Memory B cell (primary cell): ENCODE measurements at places on chromosomes 1 and 21.

- H3K4me1 ChIP-seq: peaks cover 2% of the 10 kb centered on the region
- H3K27ac ChIP-seq: no peak overlapping the region
- no peaks in the 10 kb centered on the region for H3K36me3 ChIP-seq
- no peak for DNase-seq
Observed at GRCh38 chr1:236128646-236129178, 13.6 kb upstream of the GPR137B start.

GRCh38 chr1:9909234-9910046, 629 bp downstream of the CTNNBIP1 start:
- H3K27ac ChIP-seq: peak overlapping the region; percentile 80
- H3K4me3 ChIP-seq: peak overlapping the region; percentile 94
- peaks cover 2% of the 10 kb centered on the region for H3K36me3 ChIP-seq
- H3K27me3 ChIP-seq: no peaks in the 10 kb centered on the region
- no peak for DNase-seq
- peaks cover 27% of the 10 kb centered on the region for H3K4me1 ChIP-seq

DNA sequence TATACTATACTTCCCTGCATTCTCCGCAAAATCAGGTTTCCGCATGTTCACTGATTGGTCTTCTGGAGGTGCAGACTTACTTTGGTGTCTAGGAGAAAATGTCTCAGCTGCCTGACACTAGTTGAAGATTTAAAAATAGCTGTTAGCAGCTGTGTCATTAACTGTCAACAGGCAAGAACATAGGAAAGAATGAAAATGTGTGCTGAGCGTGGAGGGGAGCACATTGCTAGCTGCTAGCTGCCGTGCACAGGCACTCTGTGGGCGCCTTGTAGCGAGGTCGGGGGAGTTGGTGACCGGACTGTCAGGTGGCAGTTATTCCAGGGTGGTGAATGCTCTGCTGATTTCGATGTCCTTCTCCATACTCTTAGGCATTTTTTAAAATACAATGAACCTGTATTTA, 5.2 kb downstream of the FAAH start:
- DNase-seq: no peak
- peaks cover 17% of the 10 kb centered on the region for H3K27me3 ChIP-seq
- H3K27ac ChIP-seq: no peak overlapping the region
- no peak overlapping the region for H3K4me3 ChIP-seq
- peaks cover 9% of the 10 kb centered on the region for H3K4me1 ChIP-seq

DNA sequence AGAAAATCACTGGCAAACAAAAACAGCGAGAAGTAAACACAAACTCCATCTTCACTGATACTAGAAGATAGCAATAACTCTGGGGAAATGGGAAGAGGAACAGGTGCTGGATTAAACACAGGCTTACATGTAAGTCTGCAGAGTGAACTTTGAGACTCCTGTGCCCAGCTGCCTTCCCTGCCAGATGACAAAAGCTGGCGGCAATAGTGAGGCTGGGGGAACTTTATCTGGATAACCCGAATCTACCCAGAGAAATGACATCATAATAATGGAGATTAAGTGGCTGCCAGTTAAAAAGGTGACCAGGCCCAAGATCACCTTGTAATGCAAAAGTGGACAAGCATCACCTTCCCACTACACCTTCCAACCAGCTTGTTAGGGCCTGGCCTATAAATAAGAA, 184.5 kb downstream of the CHRM3 start:
- H3K4me3 ChIP-seq: no peak overlapping the region
- H3K36me3 ChIP-seq: no peaks in the 10 kb centered on the region
- no peaks in the 10 kb centered on the region for H3K27me3 ChIP-seq
- no peaks in the 10 kb centered on the region for H3K4me1 ChIP-seq
- H3K27ac ChIP-seq: no peak overlapping the region

DNA sequence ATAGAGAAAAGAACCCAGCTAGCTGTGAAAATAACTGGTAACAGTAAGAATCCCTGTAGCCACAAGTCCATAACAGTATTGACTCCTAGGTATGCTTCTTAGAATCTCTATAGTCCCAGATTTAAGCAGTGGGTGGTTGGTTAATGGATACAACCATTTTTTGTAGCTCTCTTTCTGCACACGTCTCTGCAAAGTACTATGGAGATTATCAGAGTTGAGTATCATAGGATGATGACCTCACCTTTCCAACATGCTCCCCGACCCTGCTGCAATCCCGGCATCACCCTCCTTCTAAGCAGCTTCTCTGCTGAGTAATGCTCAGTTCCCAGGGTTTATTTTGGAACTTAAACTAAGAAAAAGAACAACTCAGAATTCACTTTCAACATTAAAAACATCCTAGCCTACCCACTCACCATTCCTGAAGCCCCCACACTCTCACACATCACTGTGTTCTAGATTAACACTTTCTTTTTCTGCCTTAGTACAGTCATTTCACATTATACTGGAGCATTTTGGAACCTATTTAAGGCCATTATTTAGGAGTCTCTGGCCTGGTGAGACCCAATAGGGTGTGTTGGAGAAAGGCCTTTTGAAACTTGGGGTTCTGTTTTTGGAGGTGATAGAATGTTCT, 2.7 kb downstream of the MLLT11 start:
- no peak for DNase-seq
- H3K27ac ChIP-seq: no peak overlapping the region
- H3K4me1 ChIP-seq: peaks cover 17% of the 10 kb centered on the region
- no peaks in the 10 kb centered on the region for H3K27me3 ChIP-seq

DNA sequence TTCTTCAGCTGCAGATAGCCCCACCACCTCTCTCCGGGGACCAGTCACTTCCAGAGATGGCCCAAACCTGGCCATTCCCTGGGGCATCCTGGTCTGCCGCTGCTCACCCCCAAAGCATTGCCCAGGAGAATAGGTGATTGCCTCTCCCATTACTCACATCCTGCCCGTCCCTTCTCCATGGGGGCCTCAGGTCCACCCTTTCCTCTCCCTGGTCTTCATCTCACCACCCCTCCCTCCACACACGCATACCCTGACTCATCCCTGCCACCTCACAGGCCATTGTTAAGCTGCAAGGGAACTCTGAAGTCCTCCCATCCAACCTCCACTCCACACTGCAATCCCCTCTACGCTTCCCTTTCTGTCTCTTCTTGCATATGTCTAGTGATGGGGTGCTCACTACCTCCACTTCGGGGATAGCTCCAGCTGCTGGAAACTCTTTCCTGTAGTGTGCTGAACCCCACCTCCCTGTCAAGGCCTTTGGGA, at the start of gene PLEKHG5:
PLEKHG5 (minus strand) TSS at position 188 of the 483 bp plus-strand sequence. CDS start 14,096 bp downstream, outside the sequence.
- H3K4me1 ChIP-seq: peaks cover 14% of the 10 kb centered on the region
- no peaks in the 10 kb centered on the region for H3K36me3 ChIP-seq
- DNase-seq: no peak
- no peak within 1 kb of the TSS for H3K27ac ChIP-seq
- H3K27me3 ChIP-seq: peaks cover 11% of the 10 kb centered on the region

GRCh38 chr1:147341246-147341645, 98.8 kb downstream of the CHD1L start:
- peaks cover 4% of the 10 kb centered on the region for H3K36me3 ChIP-seq
- peaks cover 24% of the 10 kb centered on the region for H3K27me3 ChIP-seq
- no peak overlapping the region for H3K4me3 ChIP-seq
- DNase-seq: no peak
- no peaks in the 10 kb centered on the region for H3K4me1 ChIP-seq
- no peak overlapping the region for H3K27ac ChIP-seq

DNA sequence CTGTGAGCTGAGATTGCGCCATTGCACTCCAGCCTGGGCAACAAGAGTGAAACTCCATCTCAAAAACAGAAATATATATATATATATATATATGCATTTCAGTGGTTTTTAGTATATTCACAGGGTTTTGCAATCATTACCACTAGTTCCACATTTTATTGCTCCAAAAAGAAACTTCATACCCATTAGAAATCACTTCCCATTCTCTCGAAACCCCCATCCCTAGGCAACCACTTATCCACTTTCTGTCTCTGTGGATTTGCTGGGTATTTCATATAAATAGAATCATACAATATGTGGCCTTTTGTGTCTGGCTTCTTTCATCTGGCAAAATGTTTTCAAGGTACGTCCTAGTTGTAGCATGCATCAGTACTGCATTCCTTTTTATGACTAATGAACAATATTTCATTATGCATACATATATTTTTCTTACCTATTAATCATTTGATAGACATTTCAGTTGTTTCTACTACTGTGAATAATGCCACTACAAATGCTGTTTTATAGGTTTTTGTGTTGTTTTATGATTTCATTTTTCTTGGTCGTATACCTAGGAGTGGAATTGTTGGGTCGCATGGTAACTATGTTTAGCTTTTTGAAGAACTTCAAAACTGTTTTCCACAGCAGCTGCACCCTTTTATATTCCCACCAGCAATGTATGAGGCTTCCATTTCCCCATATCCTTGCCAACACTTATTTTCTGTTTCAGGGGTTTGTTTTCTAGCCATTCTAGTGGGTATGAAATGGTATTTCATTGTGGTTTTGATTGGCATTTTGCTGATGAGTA, 95.9 kb downstream of the PHTF1 start:
- H3K36me3 ChIP-seq: no peaks in the 10 kb centered on the region
- no peaks in the 10 kb centered on the region for H3K4me1 ChIP-seq
- no peak overlapping the region for H3K4me3 ChIP-seq
- H3K27ac ChIP-seq: no peak overlapping the region

DNA sequence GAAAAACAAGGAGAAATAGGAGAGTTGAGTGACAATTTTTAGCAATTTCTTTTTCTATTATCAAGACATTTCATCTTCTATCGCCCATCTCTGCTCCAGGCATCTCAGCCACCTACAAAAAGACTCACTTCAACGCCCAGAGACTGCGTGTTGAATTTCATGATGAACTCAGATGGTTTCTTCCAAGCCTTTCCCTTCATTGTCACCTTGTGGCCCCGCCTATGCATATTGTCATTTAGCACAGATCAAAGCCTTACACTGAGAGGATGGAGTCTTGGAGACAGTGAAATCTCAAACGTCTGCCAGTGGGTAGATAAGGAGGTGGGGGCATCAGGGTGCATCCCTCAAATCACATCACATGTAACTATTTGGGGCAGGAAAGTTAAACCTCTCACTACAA, 319.4 kb downstream of the SIPA1L2 start:
- H3K4me3 ChIP-seq: no peak overlapping the region
- H3K27me3 ChIP-seq: peaks cover 4% of the 10 kb centered on the region
- H3K4me1 ChIP-seq: no peaks in the 10 kb centered on the region
- no peaks in the 10 kb centered on the region for H3K36me3 ChIP-seq
- no peak overlapping the region for H3K27ac ChIP-seq

DNA sequence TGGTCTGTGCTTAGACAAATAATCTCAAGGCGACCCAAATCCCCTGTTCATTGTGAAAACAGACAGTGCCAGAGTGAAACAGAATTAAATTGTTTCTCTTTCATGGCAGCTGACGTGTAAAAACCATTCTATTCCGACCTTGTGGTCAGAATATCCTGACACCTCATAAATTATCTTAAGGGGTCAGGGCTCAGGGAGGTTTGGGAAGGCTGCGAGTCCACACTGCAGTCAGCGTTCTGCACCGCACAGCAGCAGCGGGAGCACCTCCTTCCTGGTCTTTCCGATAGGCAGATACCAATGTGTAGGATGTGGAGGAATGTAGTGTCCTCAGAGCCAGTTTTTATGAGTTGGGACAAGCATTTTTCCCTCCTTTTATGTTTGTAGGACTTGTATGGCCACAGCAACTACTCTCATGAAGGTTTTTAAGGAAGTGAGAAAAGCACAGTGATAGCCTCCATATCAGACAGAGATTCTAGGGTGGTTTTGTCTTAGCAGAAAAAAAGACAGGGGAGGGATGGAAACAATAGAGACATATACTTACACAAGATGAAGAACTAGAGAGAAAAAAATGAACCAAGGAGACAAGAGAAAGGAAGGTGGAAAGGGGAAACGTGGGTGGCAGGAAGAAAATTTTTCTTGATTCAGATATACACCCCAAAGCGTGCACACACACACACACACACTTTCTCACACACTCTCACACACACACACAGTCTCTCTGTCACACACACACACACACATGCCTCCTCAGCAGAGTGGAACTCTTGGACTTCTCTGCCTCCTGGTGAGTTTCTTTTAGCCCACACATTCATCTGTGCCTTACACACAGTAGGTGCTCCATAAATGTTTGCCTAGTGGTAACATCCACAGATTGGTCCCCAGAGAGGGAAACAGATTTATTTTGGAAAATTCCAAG, 68.6 kb downstream of the NTMT2 start:
- no peak overlapping the region for H3K4me3 ChIP-seq
- H3K27ac ChIP-seq: no peak overlapping the region
- no peaks in the 10 kb centered on the region for H3K4me1 ChIP-seq
- no peak for DNase-seq

DNA sequence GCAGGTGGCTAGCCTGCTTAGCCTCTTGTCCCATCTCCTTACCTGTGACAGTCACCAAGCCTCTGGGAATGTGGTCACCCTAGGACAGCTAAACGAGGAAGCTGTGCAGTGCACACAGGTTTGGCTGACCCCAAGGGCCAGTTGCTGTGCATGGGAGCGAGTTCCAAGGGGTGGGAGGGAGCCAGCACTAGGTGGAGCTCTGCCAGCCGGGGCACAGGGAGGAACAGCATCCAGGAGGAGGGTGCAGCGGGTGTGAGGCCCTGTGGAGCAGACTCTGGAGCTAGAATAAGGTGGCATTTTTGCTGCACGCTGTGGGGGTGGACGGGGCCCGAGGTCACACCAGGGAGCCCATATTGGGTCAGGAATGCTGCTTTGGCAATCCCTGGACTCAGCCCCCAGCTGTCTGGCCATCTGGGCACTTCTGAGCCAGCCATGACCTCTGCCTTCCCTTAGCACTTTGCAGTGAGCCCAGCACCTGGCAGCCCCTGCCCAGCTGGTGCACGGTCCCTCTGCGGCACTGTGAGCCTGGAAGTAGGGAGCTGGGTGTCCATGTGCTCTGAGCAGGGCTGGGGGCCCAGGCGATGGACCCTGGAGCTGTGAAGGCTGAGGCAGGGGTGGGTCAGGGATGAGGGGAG, 8.7 kb downstream of the PDXK start:
- peak overlapping the region; percentile 88 for H3K4me3 ChIP-seq
- no peak for DNase-seq
- peak overlapping the region; percentile 90 for H3K27ac ChIP-seq
- peaks cover 41% of the 10 kb centered on the region for H3K4me1 ChIP-seq

- peaks cover 5% of the 10 kb centered on the region for H3K36me3 ChIP-seq
- no peaks in the 10 kb centered on the region for H3K4me1 ChIP-seq
- no peak overlapping the region for H3K4me3 ChIP-seq
- DNase-seq: no peak
- peaks cover 8% of the 10 kb centered on the region for H3K27me3 ChIP-seq
Observed at GRCh38 chr1:45246760-45247159, 40.4 kb upstream of the ZSWIM5 start.

GRCh38 chr1:52356818-52357355, 9.1 kb downstream of the CC2D1B start:
- H3K4me3 ChIP-seq: no peak overlapping the region
- H3K27ac ChIP-seq: no peak overlapping the region

GRCh38 chr1:59290193-59290949, 6.5 kb upstream of the FGGY start:
- no peaks in the 10 kb centered on the region for H3K27me3 ChIP-seq
- no peaks in the 10 kb centered on the region for H3K36me3 ChIP-seq
- no peak overlapping the region for H3K4me3 ChIP-seq
- H3K27ac ChIP-seq: no peak overlapping the region
- DNase-seq: no peak
- H3K4me1 ChIP-seq: peaks cover 22% of the 10 kb centered on the region

DNA sequence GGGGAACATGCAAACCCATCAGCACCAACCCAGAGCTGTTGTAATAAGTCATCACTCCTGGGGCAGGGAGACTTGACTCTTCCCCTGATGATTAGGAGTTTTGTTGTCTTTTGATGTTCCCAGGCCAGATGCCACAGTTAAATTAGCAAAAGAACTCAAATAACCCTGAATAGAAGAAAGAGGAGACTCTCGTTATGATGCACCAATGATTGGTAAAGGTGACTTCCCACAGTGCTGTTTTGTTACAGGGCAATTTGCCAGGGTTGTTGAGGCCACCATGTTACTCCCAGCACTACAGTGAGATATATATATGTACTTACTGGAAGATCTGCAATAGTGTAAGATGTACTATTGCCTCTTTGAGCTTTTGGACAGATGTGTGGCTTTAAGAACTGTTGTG, 24.3 kb upstream of the RCAN1 start:
- H3K27me3 ChIP-seq: peaks cover 1% of the 10 kb centered on the region
- no peaks in the 10 kb centered on the region for H3K36me3 ChIP-seq
- DNase-seq: no peak
- peaks cover 22% of the 10 kb centered on the region for H3K4me1 ChIP-seq
